NCI-H1694 (cell line): ENCODE measurements at places on chromosomes 4 and X.

- no peak for DNase-seq
Measured at GRCh38 chr4:71241501-71242288, 97.1 kb upstream of the SLC4A4 start.

DNA sequence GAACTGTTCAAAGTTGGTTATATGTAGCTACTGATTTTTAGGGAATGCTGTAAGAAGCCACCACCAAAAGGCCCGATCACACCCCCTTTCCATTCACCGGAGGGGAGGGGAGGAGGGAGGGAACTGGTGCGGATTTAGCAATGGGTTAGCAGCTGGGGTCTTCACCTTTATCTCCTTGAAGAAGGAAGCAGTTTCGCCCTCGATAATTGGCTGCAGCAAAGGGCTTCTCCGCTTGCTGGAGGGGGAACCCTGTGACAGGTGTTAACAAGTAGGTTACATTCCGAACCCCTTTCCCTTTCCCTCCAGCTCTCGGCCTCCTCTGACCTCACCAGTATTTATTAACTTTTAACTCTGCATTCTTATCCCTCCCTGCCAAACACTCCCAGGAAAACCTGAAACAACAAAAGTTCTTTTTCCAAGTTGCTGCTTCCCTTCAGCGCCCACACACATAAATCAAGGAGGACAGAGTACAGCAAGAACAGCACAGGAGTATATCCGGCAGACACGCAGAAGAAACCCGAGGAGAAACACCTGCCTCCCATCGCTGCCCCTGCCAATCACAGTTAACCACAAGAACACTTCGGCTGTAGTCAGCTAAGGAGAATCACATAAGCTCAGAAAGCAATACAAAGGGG, 39.8 kb upstream of the NAP1L5 start:
- no peak for DNase-seq

GRCh38 chr4:88215351-88215750, 56.9 kb upstream of the ABCG2 start:
- DNase-seq: no peak

GRCh38 chr4:67820903-67821302, 62.9 kb downstream of the TMPRSS11D start:
- no peak for DNase-seq

- DNase-seq: no peak
Measured at GRCh38 chr4:1722551-1723118, 1.3 kb downstream of the TACC3 start.
